NCI-H446 (cell line): ENCODE measurements at places on chromosomes 11 and 22.

GRCh38 chr11:78796956-78797355 lies 222.3 kb upstream of the NARS2 start:
- DNase-seq, result no peak

DNA sequence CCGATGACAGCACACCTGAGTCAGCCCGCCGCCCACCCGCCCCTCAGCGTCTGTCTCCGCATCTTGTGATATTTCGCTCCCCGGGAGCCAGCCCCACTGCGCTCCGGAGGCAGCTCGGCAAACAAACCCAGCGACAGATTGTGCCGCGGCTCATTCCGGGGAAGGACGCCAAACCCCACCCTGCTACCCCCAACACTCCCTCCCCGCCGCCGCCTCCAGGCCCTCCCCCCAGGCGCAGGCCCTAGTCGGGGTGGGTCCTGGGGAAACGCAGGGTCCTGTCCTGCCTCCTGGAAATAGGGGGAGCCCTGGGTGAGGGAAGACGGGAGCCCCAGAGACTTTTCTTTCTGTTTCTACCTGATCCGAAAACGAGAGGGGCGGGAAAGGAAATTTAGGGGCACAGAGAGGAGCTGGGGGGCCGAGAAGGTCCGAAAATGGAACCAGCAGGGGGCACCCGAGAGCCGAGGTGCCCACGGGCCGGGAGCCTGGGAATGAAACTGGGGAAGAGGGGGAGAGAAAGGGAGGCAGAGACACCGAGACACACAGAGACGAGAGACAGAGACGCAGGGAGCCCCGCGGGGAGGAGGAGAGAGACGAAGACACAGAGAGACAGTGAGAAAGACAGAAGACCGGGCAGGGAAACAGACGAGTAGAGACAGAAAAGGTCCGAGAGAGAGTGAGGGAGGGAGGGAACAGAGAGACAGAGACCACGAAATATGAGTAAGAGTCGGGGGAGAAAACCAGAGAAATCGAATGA lies 1.7 kb upstream of the RTN4RL2 start:
- peak; percentile 93 for DNase-seq

GRCh38 chr11:18575361-18575760 lies 13.2 kb downstream of the UEVLD start:
- DNase-seq, result no peak

DNA sequence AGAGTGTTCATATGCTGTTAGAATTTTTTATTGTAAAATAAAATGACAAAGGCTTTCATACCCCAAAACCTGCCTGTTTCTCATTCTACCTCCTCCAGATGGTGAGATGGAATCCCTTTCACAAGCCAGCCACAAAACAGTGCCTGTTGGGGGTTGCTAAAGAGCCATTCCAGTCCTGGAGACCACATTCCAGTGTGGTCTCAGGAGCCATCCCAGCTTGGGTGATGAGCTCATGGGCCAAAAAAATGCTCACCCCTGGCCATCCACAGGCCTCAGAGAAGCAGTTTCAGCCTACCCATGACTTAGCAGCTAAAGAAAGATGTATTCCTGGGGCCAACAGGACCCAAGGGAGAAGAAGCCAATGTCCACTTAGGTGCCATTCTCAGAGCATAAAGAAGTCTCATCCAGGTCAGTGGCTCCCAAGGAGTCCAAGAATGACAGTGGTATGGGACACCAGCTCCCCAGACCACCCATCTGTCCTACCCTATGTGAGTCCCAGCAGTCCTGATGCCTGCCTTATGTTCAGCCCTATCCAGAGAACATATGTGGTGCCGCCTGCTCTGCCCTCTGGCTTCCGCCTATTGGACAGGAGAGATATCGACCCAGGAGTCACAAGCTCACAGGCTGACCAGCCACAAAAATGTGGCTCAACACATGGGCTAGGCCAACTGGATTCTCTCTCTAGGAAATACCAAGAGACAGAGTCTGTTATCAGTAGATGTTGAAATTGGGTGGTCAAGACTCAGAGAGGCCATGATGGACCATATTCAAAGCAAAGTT lies 26.4 kb downstream of the C11orf91 start:
- no peak for DNase-seq

DNA sequence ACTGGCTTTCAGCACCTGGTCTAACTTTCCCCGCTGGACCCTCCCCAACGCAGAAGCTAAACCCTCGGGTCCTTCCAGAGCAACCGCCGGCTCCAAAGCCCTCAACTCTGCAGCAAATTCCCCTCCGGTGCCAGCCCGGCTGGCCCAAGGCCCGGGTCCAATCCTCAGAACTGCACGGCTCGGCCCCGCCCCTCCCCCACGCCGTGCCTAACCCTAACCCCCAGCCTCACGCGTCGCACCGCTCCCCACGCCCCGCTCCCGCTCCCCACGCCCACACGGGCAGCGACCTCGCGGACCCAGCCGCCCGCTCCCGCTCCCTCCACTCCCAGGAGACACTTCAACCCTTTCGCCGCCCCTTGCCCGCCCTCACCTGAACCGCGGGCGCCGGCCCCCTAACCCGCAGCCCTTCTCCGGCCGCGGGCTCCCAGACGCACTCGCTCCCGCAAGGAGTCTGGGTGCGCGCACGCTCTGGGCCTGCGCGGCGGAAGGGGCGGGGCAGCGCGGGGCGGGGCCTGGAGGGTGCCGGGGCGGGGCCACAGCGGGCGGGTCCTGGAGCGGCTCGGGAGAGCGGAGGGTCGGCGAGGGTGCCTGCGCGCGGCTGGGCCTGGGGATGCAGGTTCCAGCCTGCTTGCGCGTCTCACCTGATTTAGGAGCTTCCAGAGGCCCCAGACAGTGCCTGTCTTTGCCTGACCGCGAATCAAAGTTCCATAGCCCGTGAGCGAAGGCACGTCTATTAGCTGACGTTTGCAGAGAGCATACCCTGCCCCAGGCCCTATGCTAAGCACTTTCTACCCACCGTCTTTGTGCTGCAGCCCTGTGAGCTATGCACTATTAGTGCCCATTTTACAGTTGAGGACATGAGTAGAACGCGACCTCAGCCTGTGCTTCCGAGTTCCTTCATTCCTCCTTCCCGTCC lies at the start of gene NFRKB:
Gene NFRKB, minus strand, starts transcription at position 453 of the 916 bp plus-strand sequence. CDS start 2,729 bp downstream, outside the sequence.
- DNase-seq, result peak; percentile 65

- DNase-seq, result no peak
Observed at GRCh38 chr22:21449531-21450319, 17.5 kb upstream of the TMEM191C start.

- DNase-seq, result no peak
Observed at GRCh38 chr22:33012833-33013450, 45.2 kb downstream of the SYN3 start.

DNA sequence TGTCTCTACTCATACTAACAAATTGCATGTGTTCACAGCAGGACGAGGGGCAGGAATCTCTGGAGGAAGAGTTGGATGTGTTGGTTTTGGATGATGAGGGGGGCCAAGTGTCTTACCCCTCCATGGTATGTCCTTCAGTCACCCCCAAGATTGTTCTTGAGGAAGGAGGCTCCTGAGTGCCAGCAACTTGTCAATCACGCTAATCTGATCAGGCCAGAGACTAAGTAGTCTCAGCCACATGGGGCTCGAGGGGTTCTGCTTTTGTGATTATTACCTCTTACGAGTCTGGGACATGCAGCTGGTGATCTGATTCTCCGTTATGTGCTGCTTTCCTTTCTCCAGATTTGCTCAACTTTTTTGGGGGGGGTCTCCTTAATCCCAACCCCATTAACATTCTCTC lies 54.3 kb downstream of the CTNND1 start:
- DNase-seq, result no peak

- DNase-seq, result no peak
Observed at GRCh38 chr11:13376838-13377237, 86.2 kb downstream of the BTBD10 start.

DNA sequence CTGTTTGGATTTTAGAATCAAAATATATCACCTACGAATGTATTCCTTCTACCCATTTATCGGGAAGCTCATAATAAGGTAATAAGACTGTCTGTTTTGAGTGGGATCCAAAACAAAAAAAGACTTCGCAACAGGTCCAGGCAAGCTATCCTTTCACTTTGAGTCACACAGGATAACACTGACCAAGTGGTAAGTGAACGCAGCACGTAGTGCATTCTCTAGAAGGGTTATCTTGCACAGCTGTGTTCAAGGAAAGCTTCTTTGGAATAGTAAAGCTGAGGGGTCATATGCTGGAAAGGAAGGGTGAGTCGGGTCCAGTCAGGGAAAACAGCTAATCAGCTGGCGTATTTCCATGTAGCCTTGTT lies 22.3 kb upstream of the NRGN start:
- no peak for DNase-seq

GRCh38 chr22:42287174-42287890 lies 16.9 kb upstream of the TCF20 start:
- DNase-seq, result no peak

DNA sequence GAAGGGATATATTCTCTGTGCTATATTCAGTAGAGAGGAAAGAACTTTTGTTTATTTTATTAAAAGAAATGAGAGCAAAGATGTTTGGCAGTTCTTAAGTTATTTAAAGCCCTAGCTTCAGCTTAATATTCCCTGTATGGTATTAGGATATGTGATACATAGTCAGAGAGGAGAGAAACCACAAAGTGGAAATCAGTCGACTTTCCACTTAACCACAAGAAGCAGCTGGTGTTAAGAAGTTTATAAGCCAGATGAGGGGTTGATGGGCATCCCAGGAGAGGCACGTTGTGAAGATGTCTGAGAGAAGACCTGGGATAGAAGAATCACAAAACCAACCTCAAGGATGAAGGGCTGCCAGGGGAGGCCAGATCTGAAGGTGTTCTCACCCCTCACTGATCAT lies 23.3 kb upstream of the PHF21B start:
- no peak for DNase-seq

GRCh38 chr11:86749376-86749775 lies 51.0 kb upstream of the PRSS23 start:
- no peak for DNase-seq

GRCh38 chr11:28049338-28050216 lies 58.4 kb downstream of the KIF18A start:
- DNase-seq, result no peak

GRCh38 chr11:33540946-33541915 lies 159.4 kb downstream of the C11orf91 start:
- DNase-seq, result no peak

GRCh38 chr11:128680906-128681305 lies 13.0 kb upstream of the FLI1 start:
- no peak for DNase-seq
